ENCODE measurements at places on chromosomes 3 and 15.

- DNase-seq, result no peak
These were observed 14.0 kb downstream of the ITPR1 start for GRCh38 chr3:4507024-4507596.

- DNase-seq, result no peak
These were observed 79.8 kb downstream of the EPHB1 start for GRCh38 chr3:134874737-134875413.

- DNase-seq, result peak; percentile 60
These were observed 31.6 kb downstream of the ZDHHC19 start for GRCh38 chr3:196179380-196180308.

DNA sequence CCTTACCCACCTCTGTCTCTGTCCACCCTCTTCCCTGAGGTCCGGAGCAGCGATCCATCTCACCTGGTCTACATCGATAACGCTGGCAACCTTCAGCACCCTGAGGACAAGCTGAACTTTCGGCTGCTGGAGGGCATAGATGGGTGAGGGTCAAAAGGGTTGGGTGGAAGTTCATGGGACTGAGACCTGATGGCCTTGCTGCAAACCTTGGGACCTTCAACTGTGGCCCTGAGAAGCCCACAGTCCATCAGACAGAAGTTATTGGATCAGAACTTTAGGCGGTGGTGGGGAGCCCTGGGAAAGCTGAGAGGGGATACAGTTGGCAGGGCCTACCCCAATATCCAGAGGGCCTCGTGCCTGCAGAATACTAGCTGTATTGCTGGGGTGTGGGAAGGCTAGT lies 50.5 kb downstream of the POMGNT2 start:
- DNase-seq, result no peak

- no peak for DNase-seq
These were observed 6.2 kb downstream of the RAB8B start for GRCh38 chr15:63195569-63196015.

GRCh38 chr3:196969134-196969659 lies 564 bp upstream of the PIGZ start:
- no peak for DNase-seq

- no peak for DNase-seq
These were observed 44.5 kb upstream of the C3orf80 start for GRCh38 chr3:160180581-160181216.

- DNase-seq, result no peak
These were observed 51.4 kb upstream of the RNF7 start for GRCh38 chr3:141686466-141687291.

- DNase-seq, result no peak
These were observed 42.8 kb upstream of the PLOD2 start for GRCh38 chr3:146203776-146204175.

GRCh38 chr3:66469220-66469640 lies 31.6 kb downstream of the LRIG1 start:
- no peak for DNase-seq

- DNase-seq, result no peak
These were observed 588.0 kb downstream of the SQOR start for GRCh38 chr15:46222826-46223225.

GRCh38 chr3:154584041-154584440 lies 154.1 kb upstream of the GPR149 start:
- DNase-seq, result no peak

- no peak for DNase-seq
These were observed 3.5 kb upstream of the SLC28A1 start for GRCh38 chr15:84880822-84881519.

All from stimulated activated CD4-positive, alpha-beta T cell treated with anti-CD3 and anti-CD28 coated beads, Interleukin-12 subunit alpha, Interleukin-12 subunit beta, amount 100 ng/mL, for 24 hours (primary cell).